ENCODE measurements at places on chromosomes 11 and 22. TPM values are rescaled to one million over a fixed set of nuclear protein-coding genes. Genes with fewer than 3 reads are reported as not detected.

GRCh38 chr11:134334796-134335571 is 3.2 kb downstream of the GLB1L2 start:
- no peak for DNase-seq

GRCh38 chr22:20399866-20400605 is 6.1 kb downstream of the ZNF74 start:
- DNase-seq = no peak

DNA sequence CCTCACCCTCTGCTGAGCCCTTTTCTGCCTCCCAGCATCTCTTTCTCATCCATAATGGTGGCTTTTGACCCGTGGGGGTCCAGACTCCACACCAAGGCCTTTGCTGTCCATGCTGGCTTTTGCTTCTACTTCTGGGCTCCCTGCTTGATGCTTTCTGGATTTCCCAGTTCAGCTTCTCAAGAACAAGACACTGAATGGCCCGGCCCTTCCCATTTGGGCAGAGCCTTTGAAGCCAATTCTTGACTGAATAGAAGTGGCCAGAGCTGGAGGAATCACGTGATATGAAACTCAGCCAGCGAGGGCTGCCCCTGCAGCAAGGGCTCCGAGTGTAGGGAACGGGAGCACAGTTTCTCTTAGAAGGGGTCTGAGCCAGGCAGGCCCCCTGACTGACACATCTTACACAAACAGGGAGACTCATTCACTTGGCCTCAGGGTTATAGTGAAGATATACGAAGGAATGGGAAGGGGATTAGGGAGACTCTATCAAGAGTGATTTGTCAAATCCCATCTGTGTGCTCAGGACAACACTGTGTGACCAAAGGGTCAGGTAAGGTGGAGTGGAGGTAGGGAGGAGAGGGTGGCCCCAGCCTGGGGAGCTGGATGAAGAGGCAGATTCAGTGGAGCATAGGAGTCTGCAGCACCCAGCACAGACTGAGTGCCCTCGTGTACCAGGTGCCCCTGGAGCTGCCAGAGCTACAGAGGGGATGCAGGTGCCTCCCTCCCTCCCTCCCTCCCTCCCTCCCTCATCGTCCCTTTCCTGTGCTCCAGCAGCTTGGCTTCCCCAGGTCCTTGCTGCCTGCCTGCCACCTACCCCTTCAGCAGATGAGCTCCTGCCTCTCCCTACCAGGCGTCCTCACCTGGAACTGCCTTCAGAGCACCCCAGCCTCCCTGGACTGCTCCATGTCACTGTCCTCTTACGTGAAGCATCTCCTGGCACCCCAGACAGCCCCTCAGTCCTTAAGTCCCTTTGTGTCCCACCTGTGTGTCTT is 106.0 kb downstream of the TRIM29 start:
- DNase-seq = no peak

GRCh38 chr11:128690665-128691101 is 3.2 kb upstream of the FLI1 start:
- DNase-seq = no peak

GRCh38 chr11:116199182-116199581 is 573.6 kb downstream of the BUD13 start:
- no peak for DNase-seq

- no peak for DNase-seq
Measured at GRCh38 chr22:36259615-36260300, 6.8 kb downstream of the APOL1 start.

DNA sequence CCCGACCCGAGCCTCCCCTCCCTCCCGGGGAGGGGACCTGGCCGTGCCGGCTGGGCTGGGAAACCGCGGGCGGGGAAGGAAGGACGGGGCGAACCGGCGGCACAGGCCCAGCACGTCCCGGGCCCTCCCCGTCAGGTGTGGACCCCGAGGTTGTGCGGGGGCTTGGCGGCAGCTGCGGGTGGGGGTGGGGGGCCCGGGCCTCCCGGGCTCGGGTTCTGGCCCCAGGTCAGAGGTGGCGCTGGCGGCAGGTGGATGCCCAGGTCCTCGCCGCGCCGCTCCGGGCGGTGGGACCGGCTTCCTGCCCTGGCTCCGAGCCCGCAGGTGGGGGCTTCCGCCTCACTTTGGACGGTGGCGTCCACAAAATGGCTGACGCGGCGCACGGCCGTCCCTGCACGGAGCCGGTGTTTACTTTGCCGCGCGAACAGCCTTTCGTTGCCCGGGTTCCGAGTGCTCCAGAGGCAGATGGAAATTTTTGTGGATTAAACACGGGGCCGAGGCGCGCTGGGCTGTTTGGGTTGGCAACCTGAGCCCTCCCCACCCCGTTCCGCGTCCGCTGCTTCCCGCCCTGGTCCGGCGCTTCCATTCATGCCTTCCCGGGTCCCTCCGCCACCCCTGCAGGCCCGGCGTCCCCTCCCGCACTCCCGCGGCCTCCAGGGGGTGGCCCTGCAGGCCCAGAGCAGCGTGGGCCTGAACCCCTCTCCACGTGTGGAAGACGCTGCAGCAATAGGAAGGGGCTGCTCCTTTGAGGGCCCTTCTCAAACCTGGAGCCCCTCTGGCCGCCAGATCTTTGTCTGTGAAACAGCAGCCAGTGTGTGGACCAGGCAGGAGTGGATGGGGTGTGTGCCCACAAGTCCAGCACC is 92.0 kb upstream of the KCNQ1OT1 start:
- no peak for DNase-seq

- peak; percentile 32 for DNase-seq
Measured at GRCh38 chr11:99548264-99548663, 527.5 kb downstream of the CNTN5 start.

DNA sequence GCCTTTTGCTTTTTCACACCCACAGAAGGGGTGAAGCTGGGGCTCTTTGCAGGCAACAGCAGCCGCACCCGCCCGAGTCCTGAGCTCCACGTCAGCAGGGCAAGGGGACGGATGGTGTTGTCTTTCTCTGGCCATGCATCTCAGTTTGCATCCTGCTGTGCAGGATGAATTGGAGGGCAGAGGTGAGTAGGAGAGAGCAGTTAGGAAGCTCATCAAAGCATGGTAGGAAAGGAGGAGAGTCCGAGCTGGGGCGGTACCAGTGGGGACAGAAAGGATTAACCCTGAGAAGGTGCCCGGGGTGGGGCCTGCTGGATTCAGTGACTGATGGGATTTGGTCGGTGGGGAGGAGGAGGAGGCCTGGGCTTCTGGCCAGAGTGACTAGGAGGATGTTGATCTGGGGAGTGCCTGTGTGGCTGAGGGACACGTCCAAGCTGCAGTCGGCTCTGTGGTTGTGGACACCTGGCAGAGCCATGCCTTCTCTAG is 14.6 kb downstream of the FAM83F start:
- DNase-seq = peak; percentile 59

DNA sequence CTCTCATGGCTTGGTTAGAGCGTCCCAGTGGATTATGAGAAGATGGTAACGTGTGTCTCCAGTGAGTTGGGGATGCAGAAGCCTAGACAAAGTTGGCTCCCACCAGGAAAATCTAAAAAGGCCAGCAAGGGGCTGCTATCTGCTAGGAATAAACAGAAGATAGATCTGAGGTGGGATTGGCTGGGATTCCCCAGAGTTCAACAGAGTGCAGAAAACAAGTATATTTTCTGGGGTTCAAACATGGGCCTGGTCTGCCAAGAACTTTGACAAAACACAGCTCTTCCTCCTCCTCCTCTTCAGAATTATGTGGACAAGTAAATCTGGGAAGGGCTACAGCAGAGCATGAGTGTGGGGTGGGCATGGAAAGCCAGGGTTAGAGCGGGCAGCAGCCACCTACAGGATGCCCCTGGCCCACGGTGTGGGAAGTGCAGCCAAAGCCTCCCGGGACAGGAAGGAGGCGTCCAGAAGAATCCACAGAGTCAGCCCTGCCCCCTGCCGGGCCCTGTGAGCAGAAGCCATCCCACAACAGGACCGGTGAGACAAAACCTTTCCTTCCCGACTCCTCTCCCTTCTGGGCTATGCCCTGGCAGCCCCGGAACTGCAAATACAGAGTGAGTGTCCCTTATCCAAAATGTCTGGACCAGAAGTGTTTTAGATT is 67.1 kb downstream of the CD82 start:
- peak; percentile 49 for DNase-seq

GRCh38 chr11:106082096-106082495 is 4.6 kb downstream of the AASDHPPT start:
- no peak for DNase-seq

DNA sequence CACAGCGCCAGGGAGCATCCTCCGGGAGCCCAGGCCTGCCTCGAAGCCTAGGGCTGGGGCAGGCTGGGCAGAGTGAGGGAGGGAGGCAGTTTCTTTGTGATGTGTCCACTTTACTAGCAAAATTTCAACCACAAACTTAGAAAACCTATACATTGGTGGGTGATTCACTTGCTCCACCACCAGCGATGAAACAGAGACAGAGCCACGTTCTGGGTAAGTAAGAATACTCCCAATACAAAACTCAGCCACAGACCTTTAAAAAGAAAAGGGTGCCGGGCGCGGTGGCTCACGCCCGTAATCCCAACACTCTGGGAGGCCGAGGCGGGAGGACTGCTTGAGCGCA is 22.3 kb downstream of the CDKN1C start:
- DNase-seq = peak; percentile 8

DNA sequence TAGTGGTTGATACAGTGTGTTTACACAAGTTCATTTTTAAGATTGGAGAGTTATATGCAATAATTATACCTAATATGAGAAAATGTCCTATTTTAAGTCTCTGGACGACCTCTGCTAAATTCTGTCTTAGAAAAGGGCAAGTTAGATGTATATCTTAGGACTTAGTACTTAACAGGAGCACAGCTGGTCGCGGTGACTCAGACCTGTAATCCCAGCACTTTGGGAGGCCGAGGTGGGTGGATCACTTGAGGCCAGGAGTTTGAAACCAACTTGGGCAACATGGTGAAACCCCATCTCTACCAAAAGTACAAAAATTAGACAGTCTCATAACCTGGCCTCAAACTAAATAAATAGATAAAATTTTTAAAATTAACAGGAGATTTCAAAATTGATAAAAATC is 27.2 kb downstream of the BSX start:
- peak; percentile 10 for DNase-seq

DNA sequence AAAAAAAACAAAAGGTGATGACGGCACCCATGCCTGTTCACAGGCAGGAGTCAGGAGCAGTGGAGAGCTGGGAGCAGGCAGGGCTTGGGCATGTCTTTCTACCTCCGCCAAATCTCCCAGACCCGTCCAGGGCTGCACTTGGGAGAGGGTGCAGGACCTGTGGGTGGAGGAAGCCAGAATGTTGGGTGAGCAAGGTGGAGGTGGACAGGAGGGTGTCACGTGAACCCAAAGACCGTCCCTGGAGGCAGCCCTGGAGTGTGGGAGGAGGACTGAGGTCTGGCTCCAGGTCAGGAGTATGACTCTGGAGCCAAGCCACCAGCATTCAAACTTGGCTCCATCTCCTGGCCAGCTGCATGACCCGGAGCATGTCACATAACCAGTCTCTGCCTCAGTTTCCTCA is 26.6 kb upstream of the RELT start:
- DNase-seq = no peak

DNA sequence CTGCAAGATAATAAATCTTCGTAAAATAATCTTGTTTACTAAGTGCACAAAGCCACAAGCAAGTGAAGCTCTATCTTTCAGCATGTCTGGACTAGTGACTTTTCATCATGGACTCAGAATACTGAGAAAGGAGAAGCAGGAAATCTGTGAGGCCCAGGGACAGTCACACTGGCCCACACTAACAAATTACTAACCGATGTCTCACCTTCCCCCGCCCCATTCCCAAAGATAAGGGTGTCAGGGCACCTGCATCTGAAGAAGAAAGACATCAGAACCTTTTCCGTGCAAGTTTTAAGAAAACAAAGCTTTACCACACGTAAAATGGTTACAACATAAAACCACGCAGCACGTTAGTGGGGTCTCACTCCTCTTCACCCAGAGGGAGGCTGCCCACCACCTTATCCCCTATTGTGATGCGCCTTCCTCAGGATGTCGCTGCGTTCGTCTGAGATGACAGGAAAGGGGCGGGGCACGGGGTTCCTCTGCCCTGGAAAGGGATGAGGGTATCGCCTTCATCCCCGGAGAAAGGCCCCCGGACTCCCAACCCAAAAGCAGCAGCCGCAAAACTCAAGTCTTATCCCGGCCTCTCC is 616 bp downstream of the BTBD10 start:
- DNase-seq = peak; percentile 81

DNA sequence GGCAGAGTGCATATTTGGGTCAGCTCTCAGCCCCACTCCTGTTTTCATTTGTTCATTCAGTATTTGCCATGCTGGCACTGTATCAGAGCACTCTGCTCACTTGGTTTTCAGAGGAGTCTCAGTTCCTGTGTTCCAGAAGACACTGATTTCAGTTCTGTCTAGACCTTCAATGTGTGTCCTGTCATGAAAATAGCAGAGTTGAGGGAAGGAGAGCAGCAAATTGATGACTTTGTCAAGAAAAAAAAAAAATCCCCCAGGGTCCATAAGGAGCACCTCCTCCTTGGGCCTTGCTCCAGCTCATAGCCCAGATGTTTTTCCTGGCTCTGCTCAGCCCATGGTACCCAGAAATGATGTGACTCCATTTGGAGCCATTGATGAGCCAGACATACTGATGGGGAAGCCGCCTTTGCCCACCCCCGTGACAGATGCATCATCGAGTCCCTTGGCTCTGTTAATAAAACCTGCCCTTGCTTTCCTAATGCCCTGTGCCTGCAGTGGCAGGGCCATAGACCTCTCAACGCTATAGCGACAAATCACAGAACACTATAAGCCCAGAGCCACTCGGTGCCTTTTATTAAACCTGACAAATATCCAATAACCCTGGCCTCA is 107.0 kb downstream of the PKNOX2 start:
- no peak for DNase-seq

- DNase-seq = no peak
Measured at GRCh38 chr11:61310749-61311148, 15.6 kb upstream of the VWCE start.

- no peak for DNase-seq
Measured at GRCh38 chr11:61924064-61924455, 6.7 kb upstream of the RAB3IL1 start.

DNA sequence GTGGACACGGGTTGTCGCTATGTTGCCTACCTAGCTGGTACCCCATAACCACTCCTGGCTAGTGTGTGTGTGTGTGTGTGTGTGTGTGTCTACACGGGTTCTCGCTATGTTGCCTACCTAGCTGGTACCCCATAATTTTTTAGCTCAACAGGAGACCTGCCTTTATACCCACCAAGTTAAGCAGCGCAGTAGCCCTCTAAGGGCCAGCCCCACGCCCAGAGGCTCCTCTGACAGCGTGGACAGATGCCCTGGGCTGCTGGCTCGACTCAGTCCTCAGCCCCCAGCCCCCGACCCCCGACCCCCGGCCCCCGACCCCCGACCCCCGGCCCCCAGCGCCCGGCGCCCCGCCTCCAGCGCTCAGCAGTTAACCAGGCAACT is 351 bp upstream of the AKIP1 start:
- DNase-seq = no peak

TMEM121B gene
- total RNA-seq = 0.10 TPM

RIC3 gene
- not detected for total RNA-seq

KAT5 gene
- 64.0 TPM for total RNA-seq

C1QTNF5 gene
- 1.8 TPM for total RNA-seq

TBX10 gene
- not detected for total RNA-seq

CD3E gene
- total RNA-seq = 0.42 TPM

NXPE2 gene
- total RNA-seq = not detected
